ENCODE measurements at places on chromosomes 5 and 9.

DNA sequence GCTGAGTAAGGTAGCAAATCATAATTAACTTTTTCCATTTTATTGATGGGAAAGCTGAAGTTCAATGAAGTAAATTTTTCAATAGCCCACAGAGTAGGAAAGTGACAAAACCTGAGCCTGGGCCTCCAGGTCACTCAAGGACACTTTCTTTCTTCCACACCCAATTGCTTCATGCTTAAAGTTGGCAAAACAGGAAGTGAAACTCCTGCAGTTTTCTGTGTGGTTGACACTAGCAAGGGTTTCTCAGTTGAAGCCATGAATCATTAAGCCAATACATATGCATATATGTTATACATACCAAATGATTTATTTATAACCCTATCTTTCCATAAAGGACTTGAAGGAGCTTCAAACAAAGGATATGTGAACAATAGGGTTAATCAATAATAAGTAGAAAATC is 13.9 kb downstream of the TLR4 start:
- DNase-seq: no peak

GRCh38 chr9:28444637-28445036 is 871.4 kb upstream of the C9orf72 start:
- no peak for DNase-seq

- DNase-seq: no peak
Observed at GRCh38 chr5:30092548-30092947, 1100.9 kb upstream of the CDH6 start.

DNA sequence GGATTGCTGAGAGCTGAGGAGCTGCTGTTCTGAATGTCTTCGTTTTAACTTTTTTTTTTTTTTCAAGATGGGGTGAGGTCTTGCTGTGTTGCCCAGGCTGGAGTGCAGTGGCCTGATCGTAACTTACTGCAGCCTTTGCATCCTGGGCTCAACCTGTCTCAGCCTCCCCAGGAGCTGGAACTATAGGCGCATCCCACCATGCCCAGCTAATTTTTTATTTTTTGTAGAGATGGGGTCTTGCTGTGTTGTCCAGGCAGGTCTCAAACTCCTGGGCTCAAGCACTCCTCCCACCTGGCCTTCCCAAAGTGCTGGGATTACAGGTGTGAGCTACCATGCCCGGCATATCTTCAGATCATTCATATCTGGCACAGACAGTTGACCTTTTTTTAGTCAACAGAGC is 46.5 kb downstream of the TRIO start:
- DNase-seq: no peak

DNA sequence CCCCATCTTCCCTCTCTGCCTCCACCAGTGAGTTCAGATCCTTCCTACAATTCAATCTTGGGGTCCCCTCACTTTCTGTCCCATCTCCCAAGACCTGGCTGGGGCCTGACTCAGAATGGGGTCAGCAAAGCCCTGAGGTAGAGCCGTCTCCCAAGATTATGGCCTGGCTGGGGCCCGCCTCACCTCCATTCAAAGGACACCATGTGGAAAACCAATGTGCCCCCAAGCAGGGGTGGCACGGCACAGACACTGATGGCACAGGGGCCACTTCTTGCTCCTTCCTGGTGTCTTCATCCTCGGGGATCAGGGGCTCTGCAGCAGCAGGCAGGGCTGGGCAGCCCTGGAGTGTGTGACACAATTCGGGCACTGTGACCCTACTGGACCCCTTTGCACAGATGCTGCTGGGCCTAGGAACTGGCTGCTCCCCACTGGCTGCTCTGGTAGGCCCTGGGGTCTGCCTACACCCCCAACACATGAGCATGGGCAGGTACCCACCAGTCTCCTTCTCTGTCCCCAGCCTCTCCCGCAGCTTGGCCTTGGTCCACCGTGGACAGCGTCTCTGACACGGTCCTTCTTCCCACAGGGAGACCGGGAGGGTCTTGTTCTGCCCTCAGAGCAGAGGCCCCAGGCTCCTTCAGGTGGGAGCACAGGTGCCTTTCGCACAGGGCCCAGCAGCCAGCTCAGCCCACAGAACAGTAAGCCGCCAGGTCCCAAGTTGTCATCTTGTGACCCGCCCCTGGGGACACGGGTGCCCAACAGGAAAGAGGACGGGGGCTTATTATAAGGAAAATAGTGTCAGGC is 89.5 kb downstream of the ADAMTS2 start:
- DNase-seq: no peak

GRCh38 chr5:168883281-168883741 is 304.1 kb upstream of the PANK3 start:
- no peak for DNase-seq

GRCh38 chr9:123756484-123757106 is 173.3 kb downstream of the DENND1A start:
- DNase-seq: no peak

GRCh38 chr5:82676661-82677060 is 398.5 kb upstream of the RPS23 start:
- DNase-seq: no peak

GRCh38 chr9:78296201-78296892 is 578 bp upstream of the PSAT1 start:
- DNase-seq: peak; percentile 8

DNA sequence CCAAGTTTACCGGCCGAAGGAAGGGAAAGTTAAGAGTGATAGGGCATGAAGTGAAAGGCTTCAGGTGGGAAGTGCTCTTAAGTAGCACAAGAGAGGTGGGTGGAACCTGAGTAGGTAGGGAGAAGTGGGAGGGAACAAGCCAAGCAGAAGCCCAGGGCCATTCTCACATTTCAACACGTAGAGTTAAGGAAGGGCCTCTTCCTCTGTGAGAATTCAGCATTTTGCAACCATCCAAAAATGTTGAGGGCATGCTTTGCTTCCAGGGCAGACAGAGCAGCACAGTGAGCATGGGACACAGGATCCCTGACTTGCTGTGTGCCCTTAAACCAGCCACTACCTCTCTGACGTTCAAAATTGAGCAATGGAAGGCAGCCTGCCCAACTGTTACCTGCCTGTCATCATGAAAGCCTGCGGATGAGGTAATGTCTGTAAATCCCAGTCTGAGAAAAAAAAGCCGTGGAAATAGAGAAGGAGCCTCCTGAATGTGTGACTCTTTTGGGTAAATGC is 3.3 kb downstream of the CYFIP2 start:
- DNase-seq: no peak

GRCh38 chr5:173974688-173975239 is 14.2 kb upstream of the C5orf47 start:
- no peak for DNase-seq

DNA sequence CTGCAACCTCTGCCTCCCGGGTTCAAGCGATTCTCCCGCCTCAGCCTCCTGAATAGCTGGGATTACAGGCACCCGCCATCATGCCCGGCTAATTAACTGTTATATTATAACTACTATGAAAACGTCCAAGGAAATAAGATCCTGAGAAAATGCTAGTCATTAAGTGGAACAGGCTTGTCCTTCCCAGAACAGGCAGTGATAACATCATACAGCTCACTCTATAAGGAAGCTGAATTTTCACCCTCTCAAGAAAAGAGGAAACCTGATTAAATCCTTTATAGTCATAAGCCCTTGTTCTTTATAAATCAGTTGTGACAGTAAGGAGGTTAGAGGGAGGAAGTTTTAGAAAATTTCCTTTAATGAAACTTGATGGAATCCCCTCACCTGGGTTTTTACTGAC is 163.9 kb upstream of the CLINT1 start:
- no peak for DNase-seq

GRCh38 chr5:177427919-177428573 is 1.6 kb downstream of the GRK6 start:
- no peak for DNase-seq

GRCh38 chr5:103866169-103866568 is 303.6 kb upstream of the NUDT12 start:
- DNase-seq: no peak

DNA sequence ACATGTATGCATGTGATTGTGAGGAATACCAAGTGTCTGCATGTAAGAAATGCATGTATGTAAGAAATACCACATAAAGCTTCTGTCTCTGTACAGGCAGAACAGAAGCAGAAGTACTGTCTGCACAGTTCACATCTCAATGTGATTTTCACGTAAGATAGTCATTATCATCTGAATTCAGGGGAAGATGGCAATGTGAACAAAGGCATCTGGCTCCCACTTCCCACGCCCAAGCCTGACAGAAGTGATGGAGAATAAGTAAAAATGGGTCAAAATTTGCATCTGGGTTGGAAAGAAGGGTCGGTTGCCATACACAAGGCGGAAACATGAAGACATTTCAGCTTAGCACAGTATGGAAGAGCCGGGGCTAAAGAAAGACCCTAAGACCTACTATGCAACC is 71.7 kb downstream of the SUSD1 start:
- no peak for DNase-seq

DNA sequence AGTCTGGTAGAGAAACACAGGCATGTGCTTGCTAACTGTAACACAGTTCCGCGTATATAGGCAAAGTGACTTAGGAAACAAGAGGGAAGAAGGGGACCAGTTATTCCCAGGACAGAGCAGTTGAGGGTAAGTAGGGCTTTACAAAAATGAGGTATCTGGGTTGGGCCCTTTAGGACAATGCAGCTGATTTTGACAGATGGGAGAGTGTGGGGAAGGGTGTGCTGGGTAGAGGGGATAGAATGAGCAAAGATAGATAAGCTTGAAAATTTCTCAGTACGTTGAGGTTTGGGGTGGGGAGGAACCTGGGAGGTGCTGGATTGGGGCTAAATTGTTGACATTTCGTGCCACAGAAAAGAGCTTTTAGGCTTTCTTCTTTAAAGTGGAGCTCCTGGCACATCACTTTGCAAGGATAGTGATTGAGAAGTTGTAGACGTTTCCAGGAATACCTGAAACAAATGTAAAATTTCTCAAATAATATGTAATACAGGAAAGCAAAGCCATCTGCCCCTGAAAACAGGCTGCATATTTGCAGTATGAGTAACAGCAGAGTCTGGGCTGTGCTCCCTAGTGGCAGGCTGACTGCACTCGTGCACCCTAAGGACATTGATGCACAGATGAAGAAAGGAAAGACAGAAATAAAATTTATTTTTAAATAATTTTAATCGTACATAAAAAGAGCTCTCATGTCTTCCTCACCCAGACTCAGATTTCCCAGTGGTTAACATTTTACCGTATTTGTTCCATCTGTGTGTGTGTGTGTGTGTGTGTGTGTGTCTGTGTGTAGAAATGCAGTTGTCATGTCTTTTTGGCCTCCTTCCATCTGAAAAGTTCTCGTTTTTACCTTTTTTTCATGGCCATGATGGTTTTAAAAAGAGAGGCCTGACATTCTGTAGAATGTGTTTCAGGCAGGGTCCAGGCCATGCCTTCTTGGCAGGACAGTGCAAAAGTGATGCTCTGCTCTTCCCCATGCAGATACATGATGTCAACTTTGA is 144.9 kb upstream of the DMRT1 start:
- no peak for DNase-seq

DNA sequence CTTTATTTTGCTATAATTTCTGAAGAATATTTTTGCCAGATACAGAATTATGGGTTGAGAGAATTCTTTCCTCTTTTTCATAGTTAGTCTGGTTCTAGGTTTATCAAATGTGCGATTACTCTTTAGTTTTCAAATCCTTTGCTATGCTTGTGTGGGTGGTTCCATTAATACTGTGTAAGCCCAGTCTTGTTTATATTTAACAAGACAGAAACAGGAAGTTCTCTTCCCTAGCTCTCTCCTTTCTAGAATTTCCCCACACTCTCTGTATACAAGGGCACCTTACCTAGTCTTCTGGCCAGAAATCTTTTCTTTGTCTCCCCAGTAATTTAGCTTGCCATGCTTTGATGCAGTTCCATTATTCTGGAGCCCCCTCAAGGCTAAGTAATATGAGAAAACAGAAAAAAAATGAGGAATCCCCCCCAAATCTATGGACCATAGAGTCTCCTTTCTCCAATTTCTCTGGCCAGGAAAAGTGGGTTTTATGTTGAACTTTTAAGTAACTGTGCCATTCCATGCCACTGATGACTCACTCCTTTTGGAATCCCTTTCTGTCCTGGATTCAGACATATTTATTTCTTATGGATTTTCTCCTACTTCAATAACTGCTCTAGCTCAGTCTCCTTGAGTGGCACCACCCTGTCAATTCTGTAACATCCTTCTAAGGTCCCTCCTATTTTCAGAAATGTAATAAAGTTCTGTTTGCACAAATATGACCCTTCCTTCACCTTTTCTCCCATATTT is 1714.1 kb downstream of the EFNA5 start:
- no peak for DNase-seq

DNA sequence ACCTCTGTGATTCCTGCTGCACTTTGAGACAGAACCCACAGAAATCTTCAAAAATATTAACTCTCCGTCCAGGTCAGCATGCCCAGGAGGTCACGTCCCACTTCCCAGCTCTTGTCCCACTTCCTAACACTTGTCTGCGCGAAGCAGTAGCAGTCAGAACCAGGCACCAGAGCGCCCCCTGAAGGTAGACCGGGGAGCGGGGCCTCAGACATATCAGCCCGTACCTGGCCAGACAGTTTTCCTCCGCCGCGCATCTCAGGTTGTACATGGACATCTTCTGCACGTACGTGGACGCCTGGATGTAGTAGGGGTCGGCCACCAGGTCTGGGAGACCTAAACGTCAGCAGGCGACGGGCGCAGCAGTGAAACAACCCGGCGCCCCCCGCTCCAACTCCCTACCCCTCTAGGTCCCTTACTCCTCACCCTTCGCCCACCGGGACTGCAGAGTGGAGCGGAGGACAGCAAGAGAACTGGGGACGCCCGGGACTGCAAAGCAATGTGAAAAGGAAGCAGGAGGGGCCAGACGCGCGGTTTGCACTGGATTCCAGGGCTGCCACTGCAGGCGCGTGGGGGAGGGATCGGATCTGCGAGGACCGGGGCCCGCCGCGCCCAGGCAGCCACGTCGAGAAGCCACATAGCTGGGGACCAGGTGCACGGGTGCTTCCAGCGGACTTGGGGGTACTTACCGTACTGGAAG is 1.2 kb downstream of the LOX start:
- DNase-seq: peak; percentile 53

- peak; percentile 43 for DNase-seq
Observed at GRCh38 chr5:82793808-82794419, 283.3 kb downstream of the TMEM167A start.

DNA sequence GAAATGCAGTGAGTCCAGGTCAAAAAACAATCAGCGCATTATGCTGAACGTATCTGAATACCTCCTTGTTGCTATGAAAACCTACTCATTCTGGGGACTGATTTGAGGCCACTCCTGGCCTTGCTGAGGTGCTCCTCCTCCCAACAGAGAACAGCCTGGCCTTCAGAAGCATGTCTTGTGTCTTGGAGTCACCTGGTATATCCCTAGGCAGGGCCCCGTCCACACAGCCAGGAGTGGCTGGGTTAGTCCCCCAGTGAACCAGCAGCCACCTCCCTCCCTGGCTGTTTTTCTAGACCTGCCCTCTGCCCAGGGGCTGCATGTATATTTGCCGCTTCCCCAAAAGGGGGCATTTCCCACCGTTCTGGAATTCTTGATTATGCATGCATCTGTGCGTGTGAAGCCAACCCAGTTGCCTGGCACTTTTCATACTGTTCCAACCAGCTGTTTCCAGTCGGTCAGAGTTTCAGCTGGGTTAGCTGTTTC is 99.2 kb upstream of the SPATA31C2 start:
- DNase-seq: no peak
